Osteocyte (in vitro differentiated cells): ENCODE measurements at places on chromosomes 12 and 14. TPM values are rescaled to one million over a fixed set of nuclear protein-coding genes. Genes with fewer than 3 reads are reported as not detected.

Gene HOXC9
- total RNA-seq = not detected in 2 replicates

Gene IAPP
- not detected in 2 replicates for total RNA-seq

Gene ACACB
- 4.4 and 5.4 TPM in 2 replicates for total RNA-seq

Gene SMIM41
- total RNA-seq = not detected in 2 replicates

Gene CMA1
- total RNA-seq = not detected in 2 replicates

DNA sequence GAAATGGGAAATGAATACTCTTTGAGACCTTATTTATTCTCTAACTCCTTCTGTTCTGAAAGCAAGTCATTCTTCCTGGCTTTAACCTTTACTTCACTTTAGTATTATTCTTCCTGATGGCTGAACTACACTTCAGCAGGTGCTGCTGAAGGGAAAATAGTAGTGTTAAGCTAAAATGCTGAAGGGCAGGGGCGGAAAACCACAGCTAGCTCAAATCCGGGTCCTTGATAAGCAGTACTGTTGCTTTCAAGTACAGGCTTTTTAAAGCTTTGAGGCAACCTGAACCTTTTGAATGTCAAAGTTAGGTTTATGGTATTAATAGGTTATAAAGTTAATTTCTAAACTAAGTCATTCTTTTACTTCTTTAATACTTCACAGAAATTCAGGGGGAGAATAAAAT lies 10.7 kb downstream of the CCDC196 start:
- H3K4me1 ChIP-seq = peaks cover 4% of the 10 kb centered on the region
- H3K4me3 ChIP-seq = no peak overlapping the region
- H3K27ac ChIP-seq = no peak overlapping the region
- H3K36me3 ChIP-seq = no peaks in the 10 kb centered on the region
- no peak for DNase-seq
- peaks cover 13% of the 10 kb centered on the region for H3K27me3 ChIP-seq

- H3K4me3 ChIP-seq = no peak overlapping the region
- H3K27me3 ChIP-seq = no peaks in the 10 kb centered on the region
- no peak overlapping the region for H3K27ac ChIP-seq
- H3K4me1 ChIP-seq = peaks cover 6% of the 10 kb centered on the region
- H3K36me3 ChIP-seq = no peaks in the 10 kb centered on the region
Measured at GRCh38 chr12:104477510-104478390, 21.0 kb downstream of the CHST11 start.

- no peak overlapping the region for H3K4me3 ChIP-seq
- no peaks in the 10 kb centered on the region for H3K36me3 ChIP-seq
Measured at GRCh38 chr12:58064666-58065065, 123.3 kb downstream of the ATP23 start.

GRCh38 chr14:44297437-44297836 lies 209.6 kb downstream of the FSCB start:
- H3K27me3 ChIP-seq = no peaks in the 10 kb centered on the region
- H3K27ac ChIP-seq = no peak overlapping the region
- H3K4me3 ChIP-seq = no peak overlapping the region
- no peaks in the 10 kb centered on the region for H3K4me1 ChIP-seq
- no peaks in the 10 kb centered on the region for H3K36me3 ChIP-seq

DNA sequence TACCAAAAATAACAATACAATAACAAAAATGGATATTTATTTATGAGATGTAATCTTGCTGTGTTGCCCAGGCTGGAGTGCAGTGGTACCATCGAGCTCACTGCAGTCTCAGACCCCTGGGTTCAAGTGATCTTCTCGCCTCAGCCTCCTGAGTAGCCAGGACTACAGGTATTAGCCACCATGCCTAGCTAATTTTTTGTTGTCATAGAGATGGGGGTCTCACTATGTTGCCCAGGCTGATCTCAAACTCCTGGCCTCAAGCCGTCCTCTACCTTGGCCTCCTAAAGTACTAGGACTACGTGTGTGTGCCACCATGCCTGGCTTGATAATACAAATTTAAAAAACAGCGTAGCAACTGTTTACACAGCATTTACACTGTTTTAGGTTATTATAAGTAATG lies 23.1 kb downstream of the ARHGAP5 start:
- no peak overlapping the region for H3K27ac ChIP-seq
- H3K4me3 ChIP-seq = no peak overlapping the region
- no peak for DNase-seq
- no peaks in the 10 kb centered on the region for H3K27me3 ChIP-seq
- peaks cover 11% of the 10 kb centered on the region for H3K4me1 ChIP-seq

- no peak overlapping the region for H3K27ac ChIP-seq
- no peak for DNase-seq
- no peaks in the 10 kb centered on the region for H3K27me3 ChIP-seq
- H3K36me3 ChIP-seq = peaks cover 6% of the 10 kb centered on the region
Measured at GRCh38 chr12:89671469-89671868, 37.2 kb downstream of the ATP2B1 start.

DNA sequence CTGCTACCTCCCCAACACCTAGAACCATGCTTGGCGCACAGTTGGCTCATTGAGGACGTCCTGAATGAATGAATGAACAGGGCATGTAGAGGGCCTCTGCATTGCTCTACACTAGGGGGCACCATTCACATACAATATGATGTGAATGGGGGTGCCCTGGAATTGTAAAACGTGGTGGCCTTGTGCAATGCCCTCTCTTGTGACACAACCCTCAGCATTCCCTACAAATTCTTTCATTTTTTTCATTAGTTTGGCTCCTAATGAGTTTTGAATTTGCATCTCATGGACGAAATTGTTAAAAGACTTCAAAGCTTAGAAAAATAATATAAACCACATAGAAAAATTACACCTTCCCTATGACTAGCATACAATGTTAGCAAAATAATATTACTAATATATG lies 2.3 kb upstream of the DIO2 start:
- DNase-seq = no peak
- H3K4me3 ChIP-seq = no peak overlapping the region
- peaks cover 47% of the 10 kb centered on the region for H3K4me1 ChIP-seq
- H3K27ac ChIP-seq = no peak overlapping the region
